MCF 10A (cell line): ENCODE measurements at places on chromosomes 16 and 17. TPM values are rescaled to one million over a fixed set of nuclear protein-coding genes. Genes with fewer than 3 reads are reported as not detected.
A peak's percentile ranks its signal among the peaks of the same experiment; 100 is the strongest.

GRCh38 chr16:54631782-54632181 lies 298.9 kb upstream of the IRX5 start:
- DNase-seq = no peak

TBX6 gene
- 0.16 and 0.47 TPM in 2 replicates for total RNA-seq

DNA sequence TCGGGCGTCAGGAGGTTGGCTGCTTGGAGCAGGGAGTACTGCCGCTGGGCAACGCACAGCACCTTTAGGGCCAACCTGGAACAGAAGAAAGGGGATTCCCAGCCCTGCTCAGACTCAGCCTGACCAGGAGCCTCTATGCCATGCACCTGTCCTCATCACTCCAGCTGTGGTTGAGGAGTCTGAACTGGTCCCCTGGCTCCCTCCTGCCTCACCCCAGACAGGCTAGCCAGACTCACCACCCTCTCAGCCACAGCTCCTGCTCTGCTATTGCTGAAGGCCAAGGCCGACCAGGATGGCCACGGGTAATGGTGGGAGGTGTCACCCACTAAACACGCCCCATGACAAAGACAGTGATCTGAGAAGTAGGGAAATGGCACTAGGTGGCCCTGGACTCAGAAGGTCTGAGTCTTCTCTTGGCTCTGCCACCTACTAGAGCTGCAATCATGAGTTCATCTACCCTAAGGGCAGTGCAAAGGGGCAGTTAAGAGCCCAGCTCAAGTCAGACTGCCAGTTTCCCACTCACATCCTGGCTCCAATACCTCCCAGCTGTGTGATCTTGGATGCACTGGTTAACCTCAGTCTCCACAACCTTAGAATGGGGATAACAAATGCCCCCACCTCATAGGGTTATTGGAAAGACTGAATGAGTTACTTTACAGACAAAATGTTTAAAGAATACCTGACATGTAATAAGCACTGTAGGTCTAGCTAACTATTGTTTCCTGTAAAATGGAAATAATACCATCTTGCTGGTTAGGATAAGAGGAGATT lies 13.8 kb upstream of the GFAP start:
- DNase-seq = no peak

SLFN11 gene
- not detected in 2 replicates for total RNA-seq

COIL gene
- 15.4 and 17.2 TPM in 2 replicates for total RNA-seq

RHBDL3 gene
- total RNA-seq = not detected in 2 replicates

DNA sequence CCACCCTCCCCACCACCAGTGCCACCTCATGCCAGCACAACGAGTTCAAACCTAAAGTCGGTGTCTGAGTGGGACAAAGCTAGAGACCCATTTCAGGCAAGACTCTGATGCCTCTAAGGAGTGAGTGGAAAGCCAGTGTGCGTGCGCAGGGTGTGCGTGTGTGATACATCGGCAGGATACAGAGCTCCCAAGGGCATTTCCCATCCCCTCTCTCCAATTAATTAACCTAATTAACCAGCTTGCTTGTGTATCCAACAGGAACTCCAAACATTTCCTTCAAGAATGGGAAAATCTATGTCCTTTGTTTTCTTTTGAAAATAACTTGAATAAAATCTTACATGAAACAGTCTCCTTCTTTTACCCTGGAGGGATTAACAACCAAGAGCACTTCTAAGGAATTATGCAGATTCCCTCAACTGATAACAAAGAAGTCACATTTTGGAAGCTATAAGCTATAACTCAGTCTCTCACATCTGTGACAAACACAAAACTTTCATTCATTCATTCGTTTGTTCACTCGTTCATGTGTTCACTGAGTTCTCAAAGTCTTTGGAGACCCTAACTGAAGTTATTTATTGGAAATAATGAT lies 9.9 kb downstream of the ATPAF2 start:
- no peak for DNase-seq

DNA sequence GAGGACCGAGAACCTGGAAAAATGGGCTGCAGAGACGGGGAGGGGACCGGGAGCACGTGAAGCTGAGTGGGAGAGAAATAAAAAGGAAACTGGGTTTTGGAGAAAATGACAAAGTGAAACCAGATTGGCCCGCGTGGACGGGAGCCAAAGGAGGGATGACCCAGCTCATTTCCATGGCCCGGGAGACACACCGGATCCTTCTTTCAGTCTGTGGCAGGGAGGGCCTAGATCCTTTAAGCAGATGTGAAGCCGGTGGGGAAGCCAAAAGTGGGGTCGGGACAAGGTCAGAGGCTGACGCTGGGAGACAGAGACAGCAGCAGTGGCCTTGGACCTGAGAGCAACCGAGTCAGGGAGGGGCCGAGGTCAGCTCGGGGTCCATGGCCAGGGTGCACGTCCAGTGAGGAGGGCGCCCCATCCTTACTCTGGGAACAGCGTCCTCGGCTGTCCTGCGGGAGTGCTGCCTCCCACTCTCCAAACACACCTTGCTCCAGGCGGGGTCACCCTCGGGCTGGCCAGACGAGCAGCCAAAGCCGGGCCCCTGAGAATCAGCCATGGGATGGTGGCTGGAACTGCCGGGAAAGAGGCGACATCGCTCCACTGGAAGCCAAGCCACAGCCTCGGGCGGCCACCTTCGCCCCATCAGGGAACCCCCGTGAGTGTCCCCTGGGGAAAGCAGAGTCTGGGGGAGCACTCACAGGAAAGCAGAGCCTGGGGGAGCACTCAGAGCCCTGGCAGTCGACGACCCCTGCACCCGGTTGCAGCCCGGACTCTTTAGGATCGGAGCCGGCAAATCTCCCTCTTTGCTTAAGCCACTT lies 17.3 kb downstream of the CA5A start:
- DNase-seq = no peak

DNA sequence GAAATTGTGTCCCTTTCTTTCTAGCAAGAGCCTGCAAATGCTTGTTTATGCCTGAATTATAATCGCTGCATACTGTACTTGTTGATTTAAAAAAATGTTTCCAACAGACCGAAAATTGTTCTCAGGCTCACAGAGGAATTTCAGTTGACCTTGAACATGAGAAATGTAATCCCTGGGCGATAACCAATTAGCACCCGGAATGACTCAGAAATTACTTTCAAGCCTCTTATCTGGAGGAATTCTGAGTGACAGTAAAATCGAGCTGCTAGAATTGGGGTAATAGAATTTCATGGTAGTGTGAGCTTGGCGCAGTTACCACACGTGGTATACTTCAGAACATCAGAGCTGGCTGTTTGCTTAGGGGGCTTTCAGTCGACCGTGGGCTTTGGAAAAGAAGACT lies 139.1 kb upstream of the CACNG3 start:
- DNase-seq = no peak

DNA sequence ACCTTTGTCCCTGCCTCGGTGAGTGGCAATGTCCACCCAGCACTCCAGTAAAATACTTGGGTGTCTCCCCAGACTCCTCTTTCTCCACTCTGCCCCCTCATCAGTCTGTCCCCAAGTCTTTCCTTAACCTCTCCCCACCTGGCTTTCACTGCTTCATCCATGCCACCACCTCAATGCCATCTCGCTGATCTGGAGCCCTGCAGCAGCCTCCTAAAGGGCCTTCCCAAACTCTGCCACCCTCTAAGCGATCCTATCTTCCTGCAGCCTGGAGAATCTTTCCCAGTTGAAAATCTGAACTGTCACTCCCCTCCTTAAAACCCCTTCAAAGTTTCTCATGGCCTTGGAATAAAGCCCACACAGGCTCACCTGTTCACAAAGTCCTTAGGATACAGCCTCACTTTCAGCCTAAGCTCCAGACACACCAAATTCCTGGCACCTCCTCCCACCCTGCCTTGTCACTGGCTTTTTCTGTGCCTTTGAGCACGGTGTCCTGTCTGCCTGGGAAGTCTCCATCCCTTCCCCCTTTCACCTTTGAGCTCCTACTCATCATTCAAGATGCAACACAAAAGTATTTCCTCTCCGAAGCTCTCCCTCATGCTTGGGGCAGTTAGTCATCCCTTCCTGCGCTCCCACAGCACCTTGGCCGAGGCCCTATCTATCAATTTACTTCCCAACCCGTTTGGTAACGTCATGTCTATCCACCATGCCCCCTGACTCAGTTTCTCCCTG lies 2.8 kb downstream of the WNK4 start:
- DNase-seq = peak; percentile 69

GRCh38 chr17:41258406-41258805 lies 3.2 kb downstream of the KRTAP9-9 start:
- no peak for DNase-seq

GRCh38 chr17:46063241-46063640 lies 64.2 kb downstream of the STH start:
- peak; percentile 80 for DNase-seq

DNA sequence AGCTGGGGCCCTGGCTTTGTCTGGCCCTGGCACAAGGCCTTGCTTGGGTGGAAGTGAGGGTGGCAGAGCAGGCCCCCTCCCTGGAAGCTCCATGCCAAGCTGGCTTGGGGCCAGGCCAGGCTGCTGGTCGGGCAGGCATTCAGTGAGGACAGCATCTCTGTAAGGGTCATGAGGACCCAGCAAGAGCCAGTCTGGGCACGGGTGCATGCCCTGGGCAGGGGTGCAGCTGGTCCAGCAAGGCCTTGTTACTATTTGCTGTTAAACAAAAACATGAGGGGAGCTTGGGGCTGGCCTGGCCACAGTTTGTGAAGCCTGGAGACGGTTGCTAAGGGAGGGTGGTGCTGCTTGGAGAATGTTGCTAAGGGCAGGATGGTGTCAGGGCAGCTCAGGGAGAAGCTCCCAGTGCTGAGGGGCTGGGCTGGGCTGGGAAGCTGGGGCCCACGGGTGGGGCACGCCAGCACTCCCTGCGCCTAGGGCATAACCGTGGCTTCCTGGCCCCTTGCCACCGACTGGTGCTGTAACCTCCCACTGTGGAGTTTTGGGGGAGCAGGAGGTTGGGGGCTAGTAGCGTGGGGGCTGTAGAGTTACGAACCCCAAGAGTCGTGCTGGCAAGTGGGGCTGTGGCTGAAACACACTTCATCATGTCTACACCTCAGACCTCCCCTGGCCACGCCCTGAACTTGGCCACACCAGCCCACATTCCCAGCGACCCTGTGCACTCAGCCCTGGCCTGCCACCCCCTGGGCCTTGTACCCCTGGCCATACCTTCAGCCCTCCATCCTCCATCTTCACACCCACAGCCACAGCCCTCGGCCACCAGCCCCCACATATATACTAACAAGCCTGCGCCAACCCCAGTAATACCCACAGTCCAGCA lies 1.6 kb downstream of the TPPP3 start:
- DNase-seq = no peak

- no peak for DNase-seq
Measured at GRCh38 chr17:58873926-58874325, 118.3 kb downstream of the PPM1E start.

SLC38A8 gene
- total RNA-seq = not detected in 2 replicates

DNA sequence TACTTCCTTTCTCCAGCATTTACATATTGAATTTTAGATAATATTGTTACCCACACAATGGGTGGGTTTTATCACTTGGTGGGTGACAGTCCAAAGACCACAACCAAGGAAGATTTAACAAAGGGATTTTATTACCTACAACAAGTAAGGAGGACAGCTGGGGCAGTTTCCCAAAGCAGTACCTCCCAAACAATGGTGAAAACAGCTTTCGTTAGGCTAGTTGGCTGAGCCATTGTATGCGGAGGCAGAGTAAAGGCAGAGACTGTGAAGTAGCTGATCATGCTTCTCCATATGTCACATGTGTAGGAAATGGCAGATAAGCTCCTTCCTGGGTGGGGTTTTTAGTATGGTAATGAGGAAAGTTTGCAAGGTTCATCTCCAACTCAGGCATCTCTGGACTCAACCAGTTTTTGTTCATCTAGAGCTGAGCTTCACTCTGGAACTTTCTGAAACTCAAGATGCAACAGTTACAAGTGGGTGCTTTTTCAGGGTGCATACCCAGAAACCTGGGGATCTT lies 104.3 kb upstream of the PSMD7 start:
- no peak for DNase-seq

GRCh38 chr16:28878083-28878926 lies at the start of gene ATP2A1:
Gene ATP2A1 (plus strand): TSS chr16:28878488. CDS start chr16:28878672, 184 bp downstream.
- no peak for DNase-seq

CLDN9 gene
- total RNA-seq = 0.39 and 0.44 TPM in 2 replicates

DNA sequence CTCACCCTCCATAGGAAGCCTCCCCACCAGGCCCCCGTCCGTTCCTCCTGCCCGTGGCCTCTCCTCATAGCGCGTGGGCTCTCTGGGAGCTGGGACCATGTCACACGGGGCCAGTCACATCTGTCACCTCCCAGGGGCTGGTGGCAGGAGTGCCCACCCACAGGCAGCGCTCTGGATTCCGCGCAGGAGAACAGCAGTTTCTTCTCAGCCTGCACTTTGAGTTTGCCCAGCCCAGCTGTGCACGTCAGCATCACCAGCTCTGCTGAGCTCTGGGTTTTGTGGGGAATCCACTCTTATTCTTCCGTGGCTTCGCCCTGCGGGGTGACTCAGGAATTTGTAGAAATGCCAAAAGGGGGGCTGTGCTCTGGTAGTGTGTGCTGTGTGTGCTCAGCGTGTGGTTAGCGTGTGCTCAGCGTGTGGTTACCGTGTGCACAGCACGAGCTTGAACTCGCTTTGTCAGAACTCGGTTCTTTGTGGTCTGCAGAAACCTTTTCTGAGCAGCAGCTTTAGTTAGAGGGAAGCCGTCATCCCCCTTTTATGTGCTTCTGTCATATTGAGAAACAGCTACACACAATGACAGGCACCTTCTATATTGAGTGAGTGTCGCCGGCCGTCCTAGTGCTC lies 3.2 kb downstream of the ACSF3 start:
- DNase-seq = no peak

GRCh38 chr17:81345228-81346089 lies 49.8 kb upstream of the BAHCC1 start:
- peak; percentile 91 for DNase-seq

GRCh38 chr16:69225121-69225520 lies 38.2 kb downstream of the SNTB2 start:
- no peak for DNase-seq

KRT17 gene
- 1,990 and 4,105 TPM in 2 replicates for total RNA-seq

DNA sequence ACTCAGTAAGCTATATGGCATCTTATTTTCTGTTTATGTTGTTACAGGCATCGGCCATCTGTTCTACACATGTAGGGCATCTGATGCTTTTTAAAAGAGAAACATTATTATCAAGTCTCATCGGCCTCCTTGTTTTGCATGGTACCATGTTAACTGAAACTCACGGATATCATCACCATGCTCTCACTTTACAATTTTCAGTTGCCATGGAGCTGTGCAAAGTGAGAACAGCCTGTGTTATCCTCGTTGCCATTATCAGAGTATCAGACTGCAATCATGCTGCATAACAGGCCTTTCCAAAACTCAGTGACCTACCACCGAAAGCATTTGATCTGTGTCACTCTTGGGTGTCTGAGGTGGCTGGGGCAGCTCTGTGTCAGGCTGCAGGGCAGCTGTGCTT lies 110.3 kb downstream of the C17orf67 start:
- DNase-seq = no peak

GRCh38 chr17:37280841-37281240 lies 94.9 kb upstream of the C17orf78 start:
- no peak for DNase-seq
